ENCODE measurements at places on chromosomes 16 and 17.

DNA sequence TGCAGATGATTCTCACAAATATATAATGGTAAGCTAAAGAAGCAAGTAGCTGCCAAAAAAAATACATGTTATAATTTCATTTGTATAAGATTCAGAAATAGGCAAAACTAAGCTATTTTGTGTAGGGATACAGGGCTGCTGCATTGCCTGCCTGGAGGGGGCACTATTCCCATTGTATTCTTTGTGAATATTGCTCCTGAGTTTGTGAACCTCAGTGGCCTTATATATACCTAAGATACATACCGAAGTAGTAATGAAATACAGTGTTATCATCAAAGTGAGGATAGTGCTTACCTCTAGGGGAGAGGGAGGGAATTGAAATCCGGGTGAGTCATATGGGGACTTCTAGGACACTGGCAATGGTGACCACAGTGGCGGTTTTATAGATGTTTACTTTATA, 53.5 kb downstream of the C17orf58 start:
- DNase-seq: no peak

GRCh38 chr16:10069374-10069773, 112.9 kb downstream of the GRIN2A start:
- no peak for DNase-seq

- no peak for DNase-seq
These were observed 164.2 kb downstream of the CNTNAP4 start for GRCh38 chr16:76441391-76441790.

- no peak for DNase-seq
These were observed 70.2 kb upstream of the NETO2 start for GRCh38 chr16:47213761-47214440.

DNA sequence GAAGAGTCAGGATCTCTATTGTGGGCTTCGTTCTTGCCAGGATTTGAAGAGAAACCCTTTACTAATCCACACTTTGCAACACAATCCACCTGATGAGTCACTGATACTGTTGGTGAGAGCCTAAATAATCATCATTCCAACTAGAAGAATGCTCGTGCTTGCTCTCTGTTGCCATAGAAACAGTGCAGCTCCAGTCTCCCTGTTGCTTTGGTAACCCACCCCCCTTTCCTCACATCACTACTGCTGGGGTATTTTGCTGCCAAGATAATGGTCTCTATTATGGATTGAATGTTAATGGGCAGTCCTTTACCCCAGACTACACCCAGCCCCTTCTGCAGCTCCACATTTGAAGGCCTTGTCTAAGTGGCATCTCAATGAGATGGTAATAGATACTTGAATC, 190.4 kb downstream of the ABCC12 start:
- DNase-seq: no peak

DNA sequence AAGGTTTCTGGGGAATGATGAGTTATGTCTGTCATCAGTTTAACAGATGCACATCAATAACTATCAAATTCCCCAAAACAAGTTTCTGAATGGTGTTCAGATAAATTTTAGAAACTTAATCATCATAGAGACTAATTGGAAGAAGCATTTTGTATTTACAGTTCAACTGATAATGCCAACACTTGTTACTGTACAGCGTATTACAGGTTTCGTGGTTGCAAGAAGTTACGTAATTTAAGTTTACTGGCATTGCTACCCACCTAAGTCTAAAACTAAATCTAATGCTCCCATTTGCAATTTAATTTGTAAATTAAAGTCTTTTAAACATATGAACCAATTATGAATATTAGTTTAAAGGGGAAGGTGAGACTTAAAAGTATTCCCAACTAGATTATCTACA, 3.0 kb downstream of the SRSF1 start:
- DNase-seq: no peak

GRCh38 chr16:78096386-78096785, 3.1 kb upstream of the WWOX start:
- no peak for DNase-seq

DNA sequence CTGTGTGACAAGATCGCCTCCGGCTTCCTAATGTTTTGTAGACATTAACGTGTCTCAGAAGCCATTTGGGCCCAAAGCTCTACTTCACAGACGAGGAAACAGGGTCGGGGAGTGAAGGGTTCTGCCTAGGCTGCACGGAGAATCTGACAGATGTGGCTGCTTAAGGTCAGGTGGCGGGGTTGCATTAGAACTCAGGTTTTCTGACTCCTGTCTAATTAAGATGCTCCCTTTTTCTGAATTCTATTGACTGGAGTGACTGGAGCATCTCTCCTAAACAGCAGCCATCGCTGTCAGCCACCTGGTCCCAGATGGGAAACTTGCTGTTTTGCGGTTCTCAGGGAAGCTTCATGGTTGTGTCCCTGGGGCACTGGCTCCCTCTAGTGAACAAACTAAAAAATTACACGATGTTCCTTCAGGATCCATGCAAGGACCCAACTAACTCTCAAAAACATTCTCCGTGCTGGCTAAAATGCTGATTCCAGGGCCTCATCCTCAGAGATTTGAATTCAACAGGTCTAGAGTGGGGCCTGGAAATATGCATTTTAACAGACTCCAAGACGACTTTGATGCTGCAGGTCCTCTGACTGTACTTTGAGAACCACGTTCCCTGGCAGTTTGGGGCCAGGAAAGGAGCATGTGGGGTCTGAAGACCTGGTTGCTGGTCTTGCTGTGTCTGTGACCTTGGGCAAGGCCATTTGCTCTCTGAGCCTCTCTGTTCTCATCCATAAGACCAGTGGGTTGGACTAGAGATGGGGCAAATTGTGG, 117.4 kb downstream of the IRF8 start:
- DNase-seq: peak; percentile 56

DNA sequence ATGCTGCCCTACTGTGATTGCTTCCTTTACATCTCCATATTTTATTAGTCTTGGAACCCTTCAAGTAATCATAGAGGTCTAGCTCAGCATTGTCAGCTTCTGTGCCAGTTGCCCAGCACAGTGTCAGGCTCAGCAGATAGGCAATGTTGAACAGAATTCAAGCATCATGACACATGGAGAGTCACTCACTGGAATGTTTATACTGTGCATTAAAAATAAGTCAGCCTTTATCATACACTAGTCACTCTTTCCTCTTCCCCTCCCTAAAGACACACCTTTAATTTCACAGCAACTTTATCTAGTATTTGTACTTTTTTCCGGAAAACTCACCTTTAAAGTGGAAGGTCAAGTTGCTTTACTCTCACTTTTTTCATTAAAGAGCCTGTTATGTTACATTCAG, 253.8 kb upstream of the CDH11 start:
- no peak for DNase-seq

DNA sequence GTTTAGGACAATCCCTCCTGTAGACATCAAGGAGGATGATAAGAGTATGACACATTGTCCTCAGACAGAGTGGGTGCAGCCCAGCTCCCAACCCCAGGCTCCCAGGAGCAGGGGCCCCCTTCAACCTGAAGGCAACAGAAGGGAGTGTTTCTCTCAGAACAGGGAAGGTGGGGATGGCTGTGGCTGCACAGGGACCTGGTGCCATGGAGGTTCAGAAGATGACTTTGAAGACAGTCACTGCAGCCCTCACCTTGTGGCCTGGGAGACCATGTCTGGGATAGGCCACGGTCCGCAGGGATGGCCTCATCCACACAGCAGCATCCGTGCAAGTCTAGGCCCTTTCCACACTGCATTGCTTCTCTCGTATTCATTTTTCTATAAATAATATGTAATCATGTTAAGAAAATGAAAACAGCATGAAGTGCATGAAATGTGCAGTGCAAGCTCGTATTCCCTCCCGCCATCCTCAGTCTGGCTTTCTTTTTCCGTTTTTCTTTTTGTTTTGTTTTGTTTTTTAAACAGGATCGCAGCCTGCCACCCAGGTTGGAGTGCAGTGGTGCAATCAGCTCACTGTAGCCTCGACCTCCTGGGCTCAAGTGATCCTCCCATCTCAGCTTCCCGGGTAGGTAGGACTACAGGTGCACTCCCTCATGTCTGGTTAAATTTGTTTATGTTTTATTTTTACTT, 71.1 kb downstream of the METRNL start:
- DNase-seq: no peak

- no peak for DNase-seq
These were observed 52.1 kb upstream of the CNEP1R1 start for GRCh38 chr16:49972961-49973360.

GRCh38 chr17:40095944-40096791, 4.2 kb downstream of the NR1D1 start:
- peak; percentile 84 for DNase-seq

- no peak for DNase-seq
These were observed 27.9 kb downstream of the RPRML start for GRCh38 chr17:46950997-46951621.

- DNase-seq: no peak
These were observed 225.0 kb downstream of the C16orf78 start for GRCh38 chr16:49598383-49599170.

GRCh38 chr17:13204607-13205237, 186.9 kb upstream of the ELAC2 start:
- no peak for DNase-seq

GRCh38 chr17:418421-418751, 65.8 kb upstream of the RPH3AL start:
- DNase-seq: peak; percentile 61

- no peak for DNase-seq
These were observed 75.8 kb upstream of the TRAP1 start for GRCh38 chr16:3793161-3793576.

DNA sequence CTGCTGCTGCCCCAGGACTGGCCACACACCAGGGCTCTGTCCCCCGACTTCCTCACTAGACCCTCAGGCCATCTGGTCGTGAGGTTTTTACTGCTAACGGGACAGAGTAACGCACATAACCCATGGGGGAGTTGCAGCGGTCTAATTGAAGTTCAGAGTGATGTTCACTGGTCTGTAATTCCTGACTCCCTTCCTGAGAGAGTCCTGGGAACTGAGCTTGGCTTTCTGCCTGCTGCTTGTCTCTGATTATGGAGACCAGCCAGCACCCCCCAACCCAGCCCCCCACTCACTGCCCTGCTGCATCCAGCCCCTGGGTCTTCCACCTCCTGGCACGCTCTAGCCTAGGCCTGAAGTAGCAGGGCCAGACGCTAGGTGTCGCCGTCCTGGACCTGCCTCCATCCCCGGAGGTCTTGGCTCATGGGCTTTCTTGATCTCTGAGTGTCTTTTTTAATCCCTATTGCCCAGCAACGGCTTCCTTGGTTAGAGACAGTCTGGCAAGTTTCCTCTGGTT, 192.9 kb downstream of the CCDC182 start:
- peak; percentile 53 for DNase-seq

DNA sequence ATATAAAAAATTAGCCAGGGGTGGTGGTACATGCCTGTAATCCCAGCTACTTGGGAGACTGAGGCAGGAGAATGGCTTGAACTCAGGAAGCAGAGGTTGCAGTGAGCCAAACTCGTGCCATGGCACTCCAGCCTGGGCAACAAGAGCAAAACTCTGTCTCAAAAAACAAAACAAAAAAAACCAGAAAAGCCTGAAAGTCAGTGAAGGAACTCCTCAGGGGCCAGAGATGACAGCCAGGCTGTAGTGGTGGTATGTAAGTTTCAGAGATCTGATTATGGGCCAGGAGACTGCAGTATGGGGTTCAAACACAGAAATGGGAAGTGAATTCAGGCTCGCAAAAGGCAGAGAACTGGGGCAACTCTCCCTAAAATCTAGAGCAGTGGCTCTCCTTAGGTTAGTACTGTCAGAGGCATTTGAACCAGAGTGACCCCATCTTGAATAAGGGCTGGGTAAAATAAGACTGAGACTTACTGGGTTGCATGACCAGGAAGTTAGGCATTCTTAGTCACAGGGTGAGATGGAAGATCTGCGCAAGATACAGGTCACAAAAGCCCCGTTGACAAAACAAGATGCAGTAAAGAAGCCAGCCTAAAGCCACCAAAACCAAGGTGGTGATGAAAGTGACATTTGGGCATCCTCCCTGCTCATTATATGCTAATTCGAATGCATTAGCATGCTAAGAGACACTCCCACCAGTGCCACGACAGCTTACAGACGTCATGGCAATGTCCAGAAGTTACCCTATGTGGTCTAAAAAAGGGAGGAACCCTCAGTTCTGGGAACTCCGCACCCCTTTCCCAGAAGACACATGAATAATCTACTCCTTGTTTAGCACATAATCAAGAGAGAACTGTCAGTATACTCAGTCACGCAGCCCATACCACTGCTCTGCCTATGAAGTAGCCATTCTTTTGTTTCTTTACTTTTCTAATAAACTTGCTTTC, 120.2 kb upstream of the XYLT1 start:
- peak; percentile 76 for DNase-seq

GRCh38 chr17:77306790-77307478, 166.2 kb downstream of the SEC14L1 start:
- no peak for DNase-seq

DNA sequence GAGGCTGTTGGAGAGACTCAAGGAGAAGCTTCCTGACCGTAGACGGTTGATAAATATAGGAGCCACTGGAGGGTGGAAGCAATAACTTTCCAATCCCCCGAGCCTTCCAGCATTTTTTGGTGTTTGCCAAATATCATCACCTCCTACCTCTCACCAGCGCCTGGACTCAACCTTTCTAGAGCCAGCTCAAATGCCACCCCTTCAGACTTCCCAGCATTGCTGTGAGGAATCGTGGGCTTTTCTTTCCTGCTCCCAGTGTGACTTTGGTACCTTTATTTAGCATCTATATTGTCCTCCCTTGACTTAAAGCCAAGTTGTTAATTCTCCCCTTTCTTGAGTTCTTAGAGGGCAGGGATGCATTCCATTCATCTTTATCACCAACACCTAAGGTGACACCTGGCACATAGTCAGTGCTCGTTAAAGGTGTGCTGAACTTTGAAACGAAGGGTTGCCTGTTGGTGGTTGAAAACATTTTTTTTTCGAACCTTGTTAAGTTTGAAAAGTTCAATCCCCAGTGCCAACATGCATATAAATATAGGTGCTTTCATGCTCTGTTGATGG, 35.3 kb upstream of the CCR7 start:
- DNase-seq: no peak

- no peak for DNase-seq
These were observed 313.1 kb upstream of the ERCC4 start for GRCh38 chr16:13606804-13607203.

- DNase-seq: peak; percentile 35
These were observed 6.1 kb upstream of the PRSS8 start for GRCh38 chr16:31141489-31142108.

DNA sequence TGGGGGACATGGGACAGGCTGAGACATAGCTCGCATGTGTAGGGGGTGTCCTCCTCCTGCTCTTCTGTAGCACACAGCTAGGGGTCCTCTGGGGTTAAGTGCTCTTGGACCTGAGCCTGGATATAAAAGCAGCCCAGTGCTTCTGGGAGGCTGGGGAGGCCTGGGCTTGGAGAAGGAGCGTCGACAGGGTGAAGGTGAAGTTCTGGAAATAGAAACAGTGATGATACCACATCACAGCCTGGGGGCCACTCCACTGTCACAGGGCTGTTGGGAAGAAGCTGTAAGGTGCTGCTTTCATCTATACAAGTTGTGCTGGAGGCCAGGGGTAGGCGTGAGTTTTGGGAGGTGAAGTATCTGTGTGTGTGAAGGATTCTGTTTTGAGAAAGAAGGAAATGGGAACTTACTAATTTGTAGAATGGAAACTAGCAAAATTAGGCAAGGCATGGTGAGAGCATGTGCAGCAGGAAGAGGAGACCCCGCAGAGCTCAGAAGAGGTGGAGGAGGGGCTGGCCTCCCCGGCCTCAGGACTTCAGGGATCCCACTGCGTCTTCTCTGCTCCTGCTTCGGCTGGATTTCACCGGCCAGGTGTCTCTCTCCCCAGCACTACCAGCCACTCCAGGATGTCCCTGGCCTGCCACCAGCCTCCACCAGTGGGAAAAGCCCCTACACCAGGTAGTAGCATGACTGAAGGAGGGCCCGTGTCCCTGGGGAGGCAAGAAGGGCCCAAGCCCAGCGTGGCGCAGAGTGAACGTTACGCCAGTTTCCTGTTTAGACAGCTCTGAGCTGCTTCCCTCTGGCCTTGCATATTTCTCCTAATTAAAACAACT, 19.4 kb downstream of the PLCG2 start:
- peak; percentile 51 for DNase-seq

- DNase-seq: no peak
These were observed 166.7 kb downstream of the PRKCA start for GRCh38 chr17:66469088-66469442.

Measured in stimulated activated CD8-positive, alpha-beta memory T cell treated with anti-CD3 and anti-CD28 coated beads, Interleukin-4, amount 100 ng/mL, for 48 hours (primary cell).